ENCODE measurements at places on chromosomes 12 and 14.

DNA sequence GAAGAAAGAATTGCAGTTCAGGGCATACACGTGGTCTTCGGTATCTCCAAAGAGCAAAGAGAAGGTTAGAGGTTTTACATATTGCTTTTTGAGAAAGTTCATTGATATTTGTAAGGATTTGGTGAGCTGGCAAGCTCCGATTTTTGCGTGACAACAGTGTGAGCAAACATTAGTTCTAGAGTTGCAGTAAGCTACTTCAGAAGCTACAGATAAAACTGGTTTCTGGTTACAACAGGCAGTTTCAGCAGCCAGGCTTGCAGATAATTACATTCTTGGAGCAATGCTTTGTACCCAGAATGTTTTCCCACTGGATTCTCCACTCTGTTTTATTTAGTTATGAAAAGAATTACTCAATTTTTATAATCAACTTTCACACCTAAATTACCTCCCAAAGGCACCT, 28.2 kb downstream of the KLRK1 start:
- no peak for DNase-seq

- no peak for DNase-seq
These were observed 36.8 kb upstream of the DCD start for GRCh38 chr12:54684636-54685630.

- DNase-seq, result no peak
These were observed 354.2 kb downstream of the TMEM132D start for GRCh38 chr12:129549656-129550055.

GRCh38 chr14:23406244-23406643, 1.8 kb downstream of the MYH6 start:
- no peak for DNase-seq

GRCh38 chr12:104870797-104871196, 87.3 kb downstream of the SLC41A2 start:
- DNase-seq, result no peak

DNA sequence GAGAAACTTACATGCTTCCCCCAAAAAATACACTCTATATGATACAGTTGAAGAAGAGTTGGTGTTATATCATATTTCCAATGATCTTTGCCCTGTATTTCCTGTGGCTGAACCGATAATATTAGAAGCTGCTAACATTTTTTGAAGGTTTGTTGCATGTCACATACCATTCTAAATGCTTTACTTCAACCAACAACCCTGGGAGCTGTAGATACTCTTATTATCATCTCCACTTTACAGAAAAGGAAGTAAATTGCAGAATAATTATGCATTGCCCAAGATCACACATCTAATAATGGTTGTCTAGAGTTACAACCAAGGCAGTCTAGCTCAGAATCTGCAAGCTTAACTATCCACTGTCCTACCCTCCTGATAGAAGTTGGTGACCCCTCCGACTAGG, 182.8 kb downstream of the NUAK1 start:
- no peak for DNase-seq

DNA sequence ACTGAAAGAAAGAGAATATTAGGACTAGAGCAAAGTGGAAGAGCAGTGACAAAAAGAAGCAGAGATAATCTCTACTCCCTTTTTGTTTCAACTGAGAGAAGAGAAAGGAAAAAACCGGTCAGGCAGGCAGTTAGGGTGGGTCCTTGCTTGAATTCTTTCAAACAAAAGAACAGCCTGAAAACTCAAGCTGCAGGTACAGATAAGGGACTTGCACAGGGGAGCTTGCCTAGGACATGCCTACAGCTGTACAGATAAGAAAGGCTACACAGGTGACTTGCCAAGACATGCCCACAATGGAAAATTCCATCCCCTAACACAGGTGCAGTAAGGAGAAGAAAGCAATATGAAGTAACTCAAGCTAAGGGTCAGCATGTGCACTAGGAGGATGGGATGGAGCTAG, 532.2 kb upstream of the MIS18BP1 start:
- no peak for DNase-seq

DNA sequence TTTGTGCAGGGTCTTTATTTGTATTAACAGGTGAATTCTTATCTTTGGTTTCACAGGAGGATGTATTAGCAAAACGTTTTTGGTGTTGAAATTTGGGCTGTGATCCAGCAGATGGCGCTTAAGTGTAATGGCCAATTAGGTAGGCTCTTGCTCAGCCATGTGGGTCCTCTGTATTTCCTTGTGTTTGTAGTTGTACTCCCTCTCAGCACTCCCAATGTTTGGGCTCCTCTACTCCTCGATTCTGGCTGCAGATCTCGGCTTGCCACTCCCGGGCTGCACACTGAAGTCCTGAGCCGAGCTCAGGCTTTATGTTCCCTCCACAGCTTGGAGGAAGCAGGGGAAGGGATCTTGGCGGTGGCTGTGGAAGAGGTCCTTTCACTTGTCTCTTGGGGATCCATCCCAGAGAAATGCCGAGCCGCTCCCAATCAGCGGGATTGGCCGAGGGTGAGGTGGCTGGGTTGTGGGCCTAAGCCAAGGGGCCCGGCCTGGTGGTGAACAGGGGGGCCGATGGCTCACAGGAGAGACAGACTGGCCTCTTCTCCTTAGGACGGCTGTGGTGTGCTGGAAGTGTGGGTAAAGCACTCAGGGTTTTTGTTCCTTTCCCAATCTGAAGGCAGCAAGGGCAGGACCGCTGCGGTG, 133.7 kb downstream of the AEBP2 start:
- peak; percentile 20 for DNase-seq

DNA sequence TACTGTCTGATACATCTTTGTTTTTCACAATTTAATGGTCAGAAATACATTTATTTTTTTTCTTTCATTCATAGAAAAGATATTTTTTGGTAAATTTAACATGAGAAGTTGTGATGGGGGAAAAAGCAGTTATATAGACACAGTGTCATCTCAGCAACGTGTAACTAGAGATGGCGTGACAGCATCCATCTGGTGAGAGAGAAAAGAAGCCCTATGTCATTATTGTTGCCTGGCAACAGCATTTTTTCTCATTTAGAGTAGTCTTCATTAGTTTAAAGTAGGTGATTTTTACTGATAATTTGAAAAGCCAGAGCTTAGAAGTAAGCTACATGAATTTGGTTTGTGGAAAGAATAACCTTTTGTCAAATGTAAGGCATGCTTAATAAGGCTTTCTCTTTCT, 128.6 kb downstream of the ACSS3 start:
- no peak for DNase-seq

DNA sequence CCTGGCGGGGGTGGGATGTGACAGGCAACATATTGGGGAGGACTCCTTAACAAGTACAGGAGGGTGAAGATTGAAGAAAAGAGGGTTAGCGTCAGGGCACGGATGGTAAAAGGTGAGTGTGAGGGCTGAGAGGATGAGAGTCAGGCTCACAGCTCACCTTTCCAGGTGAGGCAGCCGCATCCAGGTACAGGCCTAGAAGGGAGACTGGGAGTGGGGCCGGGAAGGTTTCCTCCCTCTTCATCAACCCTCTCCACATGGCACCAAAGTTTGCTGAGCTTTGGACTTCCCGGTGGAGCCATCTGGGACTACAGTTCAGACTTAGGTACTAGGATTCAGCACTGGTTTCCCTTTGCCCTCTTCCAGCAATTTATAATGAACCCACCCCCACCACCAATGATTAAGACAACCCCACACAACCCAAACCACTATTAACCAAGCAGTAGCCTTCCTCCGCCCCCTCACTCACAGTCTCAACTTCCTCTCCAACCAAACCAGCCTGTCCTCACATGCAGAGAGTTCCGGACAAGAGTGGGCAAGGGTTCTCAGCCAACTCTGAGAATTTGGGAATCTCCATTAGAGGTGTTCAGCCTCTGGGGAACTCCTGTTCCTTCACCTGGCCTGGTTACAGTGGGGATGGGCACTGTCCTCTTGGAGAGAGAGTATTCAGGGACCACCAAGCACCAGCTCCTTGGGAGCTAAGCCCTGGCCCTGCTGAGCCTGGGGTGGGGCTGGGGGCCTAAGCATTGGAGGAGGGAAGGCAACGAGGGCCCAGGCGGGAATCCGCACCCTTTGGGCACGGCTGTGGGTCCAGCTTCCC, 2.4 kb upstream of the HOXC4 start:
- DNase-seq, result no peak

All from stimulated activated CD4-positive, alpha-beta T cell treated with anti-CD3 and anti-CD28 coated beads, Interleukin-4, amount 100 ng/mL, for 24 hours (primary cell).